ENCODE measurements at places on chromosomes 7 and 10. TPM values are rescaled to one million over a fixed set of nuclear protein-coding genes. Genes with fewer than 3 reads are reported as not detected.

Gene PON3
- total RNA-seq = 0.32 TPM

Gene MUC12
- total RNA-seq = not detected

Gene MMRN2
- total RNA-seq = 377 TPM

Gene ASZ1
- not detected for total RNA-seq

Gene INMT
- total RNA-seq = 0.15 TPM

Gene PTPN20
- total RNA-seq = 1.2 TPM

Gene ZNF438
- 4.2 TPM for total RNA-seq

Gene KCP
- not detected for total RNA-seq

Gene GPR15LG
- not detected for total RNA-seq

Gene KCNIP2
- 0.30 TPM for total RNA-seq

Gene OPN1SW
- total RNA-seq = not detected

Gene POLD2
- total RNA-seq = 75.7 TPM

Gene HABP2
- total RNA-seq = not detected

Gene ASB15
- total RNA-seq = not detected

Gene ADCY1
- total RNA-seq = 0.61 TPM

Gene ZNF518A
- 10.5 TPM for total RNA-seq

Measured in epithelial cell of umbilical artery (primary cell).